ENCODE measurements at places on chromosomes 13 and 19. TPM values are rescaled to one million over a fixed set of nuclear protein-coding genes. Genes with fewer than 3 reads are reported as not detected.

The ZNF709 gene
- 5.4 TPM for total RNA-seq

DNA sequence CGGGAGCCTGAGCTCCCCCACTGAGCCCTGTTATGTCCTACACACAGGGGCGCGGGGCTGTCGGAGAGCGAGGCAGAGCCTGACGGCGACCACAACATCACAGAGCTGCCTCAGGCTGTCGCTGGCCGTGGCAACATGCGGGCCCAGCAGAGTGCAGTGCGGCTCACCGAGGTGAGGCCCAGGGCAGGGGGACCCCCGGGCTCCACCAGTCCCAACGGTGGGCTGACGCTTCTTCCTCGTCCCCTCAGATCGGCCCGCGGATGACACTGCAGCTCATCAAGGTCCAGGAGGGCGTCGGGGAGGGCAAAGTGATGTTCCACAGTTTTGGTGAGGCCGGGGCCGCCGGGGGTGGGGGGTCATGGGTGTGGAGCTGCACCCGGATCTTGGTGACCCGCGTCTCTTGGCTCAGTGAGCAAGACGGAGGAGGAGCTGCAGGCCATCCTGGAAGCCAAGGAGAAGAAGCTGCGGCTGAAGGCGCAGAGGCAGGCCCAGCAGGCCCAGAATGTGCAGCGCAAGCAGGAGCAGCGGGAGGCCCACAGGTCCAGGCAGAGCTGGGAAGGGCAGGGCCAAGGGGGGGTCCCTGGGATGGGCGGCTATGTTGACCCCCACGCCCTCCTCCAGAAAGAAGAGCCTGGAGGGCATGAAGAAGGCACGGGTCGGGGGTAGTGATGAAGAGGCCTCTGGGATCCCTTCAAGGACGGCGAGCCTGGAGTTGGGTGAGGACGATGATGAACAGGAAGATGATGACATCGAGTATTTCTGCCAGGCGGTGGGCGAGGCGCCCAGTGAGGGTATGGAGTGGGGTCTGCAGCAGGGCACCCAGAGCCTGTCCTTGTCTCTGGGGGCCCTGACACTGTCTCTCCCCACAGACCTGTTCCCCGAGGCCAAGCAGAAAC lies 1.2 kb upstream of the P2RY11 start:
- DNase-seq, result no peak

DNA sequence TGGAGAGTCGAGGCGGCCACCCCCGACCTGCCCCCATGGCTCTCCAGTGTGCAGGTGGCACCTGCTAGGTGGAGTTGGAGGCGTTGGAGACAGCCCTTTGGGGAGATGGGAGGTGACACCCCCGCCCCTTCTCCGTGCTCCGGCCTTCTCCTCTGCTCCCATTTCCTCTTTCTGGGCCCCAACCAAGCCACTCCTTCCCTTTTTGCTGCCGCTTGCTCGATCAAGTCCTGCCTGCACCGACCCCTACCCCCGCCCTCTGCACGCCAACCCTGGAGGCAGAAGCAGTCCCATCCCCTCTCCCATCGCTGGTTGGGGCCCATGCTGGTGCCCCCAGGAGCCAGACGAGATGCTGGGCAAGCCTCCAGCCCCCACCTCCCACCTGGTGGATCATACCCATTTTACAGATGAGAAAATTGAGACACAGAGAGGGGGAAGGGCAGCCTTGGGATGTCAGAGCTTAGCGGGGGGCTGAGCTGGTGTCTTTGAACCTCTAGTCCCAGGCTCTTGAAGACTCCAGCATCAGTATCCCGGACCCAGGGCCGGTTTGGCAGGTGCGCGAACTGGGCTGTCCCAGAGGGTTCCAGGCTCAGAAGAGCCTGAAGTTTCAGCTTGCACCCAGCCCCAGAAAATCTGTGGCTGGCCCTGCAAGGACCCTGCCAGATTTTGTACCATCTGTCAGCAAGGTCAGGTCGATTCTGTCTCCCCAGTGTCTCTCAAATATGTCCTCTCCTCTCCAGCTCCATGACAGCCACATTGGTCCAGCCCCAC lies 10.3 kb downstream of the GNA15 start:
- no peak for DNase-seq

GRCh38 chr19:38375748-38376147 lies 1.4 kb downstream of the PSMD8 start:
- DNase-seq, result peak; percentile 58
